Panc1 (cell line): ENCODE measurements at places on chromosomes 11 and 22. TPM values are rescaled to one million over a fixed set of nuclear protein-coding genes. Genes with fewer than 3 reads are reported as not detected.

Gene PGA3
- not detected for total RNA-seq

Gene MIOX
- total RNA-seq, result 0.23 TPM

Gene SNX19
- total RNA-seq, result 79.3 TPM

Gene HIC2
- total RNA-seq, result 7.3 TPM

Gene LDHAL6A
- total RNA-seq, result not detected

Gene SPDYC
- total RNA-seq, result not detected

Gene SF3A1
- total RNA-seq, result 176 TPM

Gene SMIM35
- total RNA-seq, result not detected

Gene LRP5
- 171 TPM for total RNA-seq

Gene OR51B2
- total RNA-seq, result not detected

Gene SERPIND1
- total RNA-seq, result 0.18 TPM

Gene LRRC56
- 9.8 TPM for total RNA-seq

Gene PGA5
- not detected for total RNA-seq

GRCh38 chr11:117300773-117301172, 9.6 kb downstream of the BACE1-AS start:
- no peaks in the 10 kb centered on the region for H3K27me3 ChIP-seq
- no peaks in the 10 kb centered on the region for H3K36me3 ChIP-seq
- H3K4me1 ChIP-seq, result no peaks in the 10 kb centered on the region

GRCh38 chr11:1218788-1219445, 3.9 kb upstream of the MUC5B start:
- no peaks in the 10 kb centered on the region; the same call in 1 of the 2 replicates for H3K27me3 ChIP-seq
- no peak for DNase-seq
- no peak overlapping the region for H3K27ac ChIP-seq
- no peak overlapping the region for H3K4me3 ChIP-seq
- no peaks in the 10 kb centered on the region for H3K36me3 ChIP-seq

- no peaks in the 10 kb centered on the region for H3K36me3 ChIP-seq
- no peaks in the 10 kb centered on the region for H3K4me1 ChIP-seq
- no peak overlapping the region for H3K27ac ChIP-seq
- no peak overlapping the region for H3K4me3 ChIP-seq
Measured at GRCh38 chr11:60973699-60974098, 2.2 kb downstream of the CD6 start.

DNA sequence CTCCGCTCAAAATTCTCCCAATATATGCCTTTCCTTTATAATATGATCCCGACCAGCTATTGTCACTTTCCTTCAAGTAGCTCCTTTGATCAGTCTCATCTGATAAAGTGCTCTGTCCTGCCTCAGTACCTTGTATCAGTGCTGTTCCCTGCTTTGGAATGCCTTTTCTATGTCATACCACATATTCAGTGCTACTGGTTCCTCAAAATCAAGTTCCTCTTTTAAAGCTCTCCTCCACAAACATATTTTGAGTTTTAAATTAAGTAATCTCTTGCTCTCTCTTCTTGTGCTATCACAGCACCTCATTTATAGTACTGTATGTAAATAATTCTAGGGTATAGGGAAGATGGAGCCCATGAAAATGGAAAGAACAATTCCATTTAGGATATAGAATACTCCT, 137.1 kb upstream of the CTSC start:
- no peak overlapping the region for H3K4me3 ChIP-seq
- no peak overlapping the region for H3K27ac ChIP-seq
- H3K27me3 ChIP-seq, result no peaks in the 10 kb centered on the region
- no peaks in the 10 kb centered on the region for H3K36me3 ChIP-seq

DNA sequence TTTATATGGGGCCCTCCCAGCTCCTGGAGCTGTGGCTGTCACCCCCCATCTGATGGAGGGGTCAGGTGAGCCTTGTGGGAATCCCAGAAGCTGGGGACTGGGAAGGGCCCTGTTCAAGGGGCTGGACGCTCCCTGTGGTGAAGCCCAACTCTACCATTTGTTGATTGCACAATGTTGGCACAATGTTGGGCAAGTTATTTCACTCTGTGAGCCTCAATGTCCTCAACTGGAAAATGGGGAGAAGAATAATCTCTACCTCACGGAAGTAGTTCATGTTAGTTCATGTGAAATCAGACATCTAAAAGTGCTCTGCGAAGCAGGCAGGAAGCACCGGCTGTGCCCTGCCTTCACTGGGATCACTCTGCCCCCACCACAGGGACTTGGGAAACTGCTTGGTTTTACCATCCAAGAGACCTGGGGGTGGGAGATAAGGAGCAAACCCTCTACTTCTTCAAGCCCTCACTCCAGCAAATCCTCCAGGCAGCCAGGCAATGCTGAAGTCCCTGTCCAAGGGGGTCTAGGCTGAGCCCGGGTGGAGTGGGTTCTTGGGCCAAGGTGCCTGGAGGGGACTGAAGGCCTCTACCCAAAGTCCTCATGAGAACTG, 715 bp upstream of the PRR5 start:
- H3K36me3 ChIP-seq, result no peaks in the 10 kb centered on the region
- no peak for DNase-seq
- peak overlapping the region; percentile 38 for H3K4me3 ChIP-seq
- peak overlapping the region; percentile 69 for H3K27ac ChIP-seq

GRCh38 chr11:69409812-69410645, 71.4 kb upstream of the LINC01488 start:
- no peaks in the 10 kb centered on the region for H3K27me3 ChIP-seq
- no peak overlapping the region for H3K27ac ChIP-seq
- no peaks in the 10 kb centered on the region for H3K36me3 ChIP-seq
- DNase-seq, result no peak
- no peak overlapping the region for H3K4me3 ChIP-seq

DNA sequence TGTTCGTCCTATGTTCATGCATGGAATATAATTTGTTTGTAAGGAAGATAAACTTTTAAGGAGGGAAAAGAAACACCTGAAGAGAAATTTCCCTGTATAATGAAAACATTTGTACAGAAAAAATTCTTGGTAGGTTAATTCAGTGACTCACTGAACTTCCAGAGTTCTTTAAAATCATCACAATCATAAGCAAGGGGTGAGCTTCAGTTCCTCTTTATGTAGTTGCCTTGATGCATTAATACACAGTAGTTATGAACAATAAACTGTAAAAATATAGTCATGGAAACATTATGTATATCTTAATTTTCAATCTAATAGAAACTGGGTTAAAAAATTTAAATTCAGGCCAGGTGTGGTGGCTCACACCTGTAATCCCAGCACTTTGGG, 1.1 kb upstream of the C11orf65 start:
- DNase-seq, result no peak
- no peak overlapping the region for H3K4me3 ChIP-seq
- H3K27me3 ChIP-seq, result no peaks in the 10 kb centered on the region
- H3K36me3 ChIP-seq, result peaks cover 4% of the 10 kb centered on the region; the same call in 1 of the 2 replicates
- peaks cover 9% of the 10 kb centered on the region for H3K4me1 ChIP-seq

- no peak for DNase-seq
- no peaks in the 10 kb centered on the region for H3K4me1 ChIP-seq
- H3K27ac ChIP-seq, result no peak overlapping the region
- no peaks in the 10 kb centered on the region for H3K36me3 ChIP-seq
- no peak overlapping the region for H3K4me3 ChIP-seq
Measured at GRCh38 chr11:13837286-13837685, 125.2 kb upstream of the SPON1 start.

DNA sequence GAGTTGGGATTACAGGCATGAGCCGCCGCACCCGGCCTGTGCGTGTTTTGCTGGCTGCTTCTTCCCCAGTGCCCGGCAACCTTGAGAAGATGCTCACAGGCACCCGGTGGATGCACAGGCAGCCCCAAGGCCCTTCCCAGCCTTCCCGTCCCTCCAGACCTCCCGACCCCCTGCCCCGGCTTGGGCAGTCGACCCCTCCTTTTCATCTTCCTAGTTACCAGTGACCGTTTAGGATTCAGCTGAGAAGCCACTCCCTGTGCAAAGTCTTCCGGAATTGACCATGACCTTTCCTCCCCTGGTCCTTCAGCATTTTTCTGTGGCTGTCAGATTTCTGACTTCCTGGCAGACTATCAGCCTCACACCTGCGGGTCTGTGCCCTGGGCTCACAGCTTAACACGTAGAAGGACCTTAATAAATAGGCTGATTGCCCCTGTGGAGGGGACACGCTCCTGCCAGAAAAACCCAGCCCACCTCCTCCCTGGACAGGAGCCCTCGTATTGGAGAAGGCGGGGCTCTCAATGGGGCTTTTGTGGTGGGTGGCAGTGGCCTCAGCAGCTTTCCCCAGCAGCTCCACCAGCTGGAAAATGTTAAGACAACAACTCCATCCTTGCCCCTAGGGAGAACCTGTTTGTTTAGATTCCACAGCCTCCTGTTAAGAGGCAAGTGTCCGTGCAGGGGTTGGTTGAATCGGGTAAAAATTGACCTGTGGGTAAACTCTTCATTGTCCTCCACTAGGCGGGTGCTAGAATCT, 10.4 kb upstream of the ANO1 start:
- no peaks in the 10 kb centered on the region for H3K36me3 ChIP-seq
- no peak for DNase-seq

DNA sequence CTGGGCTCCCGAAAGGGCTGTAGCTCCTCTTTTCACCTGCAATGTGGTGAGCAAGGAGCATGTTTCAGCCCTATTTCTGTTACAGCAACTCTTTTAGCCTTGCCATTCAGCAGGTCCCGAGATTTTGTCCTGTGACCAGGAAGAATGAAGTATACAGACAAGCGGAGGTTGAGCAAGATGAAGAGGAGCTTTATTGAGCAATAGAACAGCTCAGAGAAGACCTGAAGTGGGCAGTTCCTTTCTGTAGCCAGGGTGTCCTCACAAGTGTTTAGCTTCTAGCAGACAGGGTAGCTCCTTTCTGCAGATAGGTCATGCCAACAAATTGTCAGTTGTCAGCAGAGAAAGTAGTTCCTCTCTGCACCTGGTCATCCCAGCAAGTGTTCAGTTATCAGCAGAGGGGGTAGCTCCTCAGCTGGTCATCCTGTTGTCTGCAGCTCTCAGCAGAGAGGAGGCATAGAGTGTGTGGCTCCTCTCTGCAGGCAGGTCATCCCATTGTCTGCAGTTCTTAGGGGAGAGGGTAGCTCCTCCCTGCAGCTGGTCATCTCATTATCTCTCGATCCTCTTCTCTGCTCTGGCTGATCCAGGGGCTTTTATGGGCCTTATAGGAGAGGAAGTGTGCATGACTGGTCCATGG, 5.4 kb upstream of the OR56A4 start:
- peaks cover 5% of the 10 kb centered on the region for H3K27me3 ChIP-seq
- no peaks in the 10 kb centered on the region for H3K4me1 ChIP-seq
- H3K4me3 ChIP-seq, result no peak overlapping the region

GRCh38 chr11:110100476-110101240, 7.5 kb downstream of the ZC3H12C start:
- H3K27me3 ChIP-seq, result no peaks in the 10 kb centered on the region
- H3K36me3 ChIP-seq, result no peaks in the 10 kb centered on the region
- peaks cover 17% of the 10 kb centered on the region for H3K4me1 ChIP-seq

- no peaks in the 10 kb centered on the region for H3K4me1 ChIP-seq
- no peak overlapping the region for H3K4me3 ChIP-seq
- no peaks in the 10 kb centered on the region for H3K36me3 ChIP-seq
Measured at GRCh38 chr11:109996060-109996459, 97.1 kb upstream of the ZC3H12C start.

DNA sequence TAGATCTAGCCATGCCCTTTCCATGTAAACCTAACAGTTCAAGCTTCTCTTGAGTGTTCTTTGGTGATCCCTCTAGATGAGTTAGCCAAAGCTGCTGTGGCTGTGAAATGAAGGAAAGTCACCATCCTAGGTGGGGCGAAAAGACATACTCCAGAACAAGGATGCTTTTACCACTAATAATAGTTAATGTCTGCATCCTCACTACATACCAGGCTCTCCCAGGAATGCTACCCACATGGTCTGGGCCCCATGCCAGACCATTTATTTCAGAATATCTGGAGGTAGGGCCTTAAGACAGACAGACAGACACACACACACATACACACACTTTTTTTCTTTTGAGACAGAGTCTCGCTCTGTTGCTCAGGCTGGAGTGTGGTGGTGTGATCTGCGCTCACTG, 14.7 kb downstream of the ABTB2 start:
- no peak for DNase-seq
- peaks cover 67% of the 10 kb centered on the region for H3K4me1 ChIP-seq
- no peak overlapping the region for H3K27ac ChIP-seq
- no peaks in the 10 kb centered on the region for H3K27me3 ChIP-seq
- no peaks in the 10 kb centered on the region for H3K36me3 ChIP-seq
- H3K4me3 ChIP-seq, result no peak overlapping the region

DNA sequence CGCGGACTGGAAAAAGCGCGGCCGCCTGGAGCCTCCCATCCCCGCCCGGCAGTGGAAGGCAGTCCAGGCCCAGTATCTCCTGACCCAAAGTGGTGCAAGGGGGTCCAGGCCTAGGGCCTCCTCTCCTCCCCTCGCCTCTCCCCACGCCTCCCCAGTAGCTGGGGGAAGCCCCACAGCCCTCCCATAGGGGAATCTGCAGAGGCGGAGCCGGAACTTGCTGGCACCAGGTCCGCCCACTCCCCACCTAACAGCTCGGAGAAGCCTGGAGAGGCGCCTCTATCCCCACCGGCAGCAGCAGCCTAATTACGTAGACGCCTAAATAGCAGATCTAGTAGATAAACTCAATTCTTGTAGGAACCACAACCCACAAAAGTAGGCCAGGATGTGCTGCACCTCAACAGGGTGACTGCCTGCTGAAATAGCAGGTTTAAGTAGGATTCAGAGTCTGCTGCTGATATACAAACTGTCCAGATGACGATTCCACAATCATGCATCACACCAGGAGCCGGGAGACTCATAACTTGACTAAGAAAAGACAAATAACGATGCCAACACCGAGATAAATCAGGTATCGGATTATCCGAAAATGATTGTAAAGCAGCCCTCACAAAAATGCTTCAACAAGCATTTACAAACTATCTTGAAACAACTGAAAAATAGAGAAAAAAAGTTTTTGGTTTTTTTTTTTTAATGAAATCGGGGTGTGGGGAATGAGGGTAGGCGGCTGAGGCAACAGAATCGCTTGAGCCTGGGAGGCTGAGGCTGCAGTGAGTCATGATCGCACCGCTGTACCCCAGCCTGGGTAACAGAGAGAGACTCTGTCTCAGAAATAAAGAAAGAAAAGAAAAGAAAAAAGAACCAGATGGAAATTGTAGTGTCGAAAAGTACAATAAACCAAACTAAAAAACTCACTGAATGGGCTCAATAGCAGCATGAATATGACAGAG, 11.4 kb upstream of the BRD1 start:
- H3K4me1 ChIP-seq, result no peaks in the 10 kb centered on the region
- no peaks in the 10 kb centered on the region for H3K36me3 ChIP-seq
- H3K27ac ChIP-seq, result no peak overlapping the region
- no peak overlapping the region for H3K4me3 ChIP-seq

GRCh38 chr11:60810569-60810968, 25.4 kb downstream of the MS4A10 start:
- no peak overlapping the region for H3K27ac ChIP-seq
- no peak overlapping the region for H3K4me3 ChIP-seq
- H3K27me3 ChIP-seq, result no peaks in the 10 kb centered on the region

- H3K27me3 ChIP-seq, result no peaks in the 10 kb centered on the region
- no peak overlapping the region for H3K27ac ChIP-seq
- H3K4me1 ChIP-seq, result no peaks in the 10 kb centered on the region
- no peaks in the 10 kb centered on the region for H3K36me3 ChIP-seq
Measured at GRCh38 chr22:18064636-18065035, 13.2 kb upstream of the PEX26 start.

DNA sequence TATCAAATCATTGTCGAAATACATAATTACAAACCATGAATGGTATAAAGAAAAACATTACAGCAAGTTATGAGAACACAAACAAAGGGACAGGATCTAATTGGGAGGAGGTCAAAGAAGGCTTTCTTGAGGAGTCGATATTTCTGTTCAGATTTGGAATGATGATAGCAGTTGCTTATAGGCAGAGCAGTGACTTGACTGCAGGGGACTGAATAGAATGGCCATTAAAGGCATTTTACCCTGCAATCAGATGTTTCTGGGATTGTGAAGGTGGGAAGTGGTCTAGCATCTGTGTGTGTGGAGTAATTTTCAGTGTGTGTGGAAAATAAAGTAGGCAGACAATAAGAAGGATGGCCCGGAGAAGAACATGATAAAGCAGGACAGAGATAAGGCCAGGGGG, 41.0 kb downstream of the BLID start:
- DNase-seq, result no peak
- H3K4me3 ChIP-seq, result no peak overlapping the region
- H3K4me1 ChIP-seq, result no peaks in the 10 kb centered on the region
- no peaks in the 10 kb centered on the region for H3K27me3 ChIP-seq
- no peak overlapping the region for H3K27ac ChIP-seq
